Right cardiac atrium (tissue), 5 donors: ENCODE measurements at places on chromosomes 6 and 20. TPM values are rescaled to one million over a fixed set of nuclear protein-coding genes. Genes with fewer than 3 reads are reported as not detected.

DNA sequence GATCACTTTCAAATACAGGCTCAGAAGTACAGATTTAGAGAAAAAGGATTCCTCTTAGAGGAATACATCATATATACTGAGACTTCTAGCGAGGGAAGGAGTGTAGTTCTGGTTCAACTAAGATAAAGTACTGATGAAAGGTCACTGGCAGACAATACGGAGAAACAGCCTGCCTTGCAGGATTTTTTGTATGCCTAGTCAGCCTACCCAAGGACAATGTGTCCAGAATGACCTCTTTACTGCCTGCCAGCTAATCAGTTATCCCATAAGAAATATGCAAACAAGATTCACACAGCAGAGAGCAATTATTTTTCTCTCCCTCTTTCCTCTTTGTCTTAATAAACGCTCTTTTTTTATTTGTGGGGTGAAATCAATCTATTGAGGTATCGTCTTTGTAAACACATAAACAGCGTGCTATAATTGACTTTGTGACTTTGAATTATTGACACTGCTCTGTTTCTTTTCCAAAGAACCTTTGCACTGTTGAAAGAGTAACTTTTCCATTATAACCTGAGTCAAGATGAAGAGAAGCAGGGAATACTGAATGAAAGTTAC lies 1.4 kb upstream of the TSPYL4 start:
- DNase-seq = no peak

DDR1 gene
- total RNA-seq = 120 TPM

GRCh38 chr6:70264306-70264705 lies 38.6 kb downstream of the COL9A1 start:
- DNase-seq = no peak

- DNase-seq = no peak
Observed at GRCh38 chr6:149923327-149923986, 536 bp upstream of the RAET1G start.

DNA sequence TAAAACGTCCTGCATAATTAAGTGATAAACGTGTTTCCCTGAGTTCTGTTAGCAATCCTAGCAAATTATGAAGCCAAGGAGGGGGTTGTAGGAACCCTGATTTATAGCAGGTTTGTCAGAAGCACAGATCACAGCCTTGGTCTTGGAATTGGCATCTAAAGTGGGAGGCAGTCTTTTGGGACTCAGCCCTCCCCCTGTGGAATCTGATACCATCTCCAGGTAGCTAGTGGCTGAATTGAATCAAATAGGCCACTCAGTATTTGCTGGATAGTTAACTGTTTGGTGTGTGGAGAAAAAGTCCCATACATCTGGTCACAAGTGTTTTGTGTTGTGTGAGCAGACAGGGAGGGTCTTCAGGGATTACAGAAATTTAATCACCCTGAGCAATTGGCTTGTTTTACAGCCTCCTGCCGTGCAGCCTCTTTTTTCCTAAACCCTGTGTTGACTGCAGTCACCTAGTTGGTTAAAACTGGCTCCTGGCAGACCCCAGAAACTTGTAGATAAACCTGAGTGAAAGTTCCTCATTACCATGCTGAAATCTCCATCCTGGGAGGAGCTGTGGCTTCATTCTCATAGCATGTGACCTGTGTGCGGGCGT lies 19.0 kb upstream of the KIFC1 start:
- DNase-seq = no peak

- no peak for DNase-seq
Observed at GRCh38 chr6:151723152-151723551, 84.3 kb upstream of the ESR1 start.

- no peak for DNase-seq
Observed at GRCh38 chr6:11197175-11197536, 35.3 kb downstream of the NEDD9 start.

GRCh38 chr20:17395729-17396128 lies 135.4 kb downstream of the BFSP1 start:
- DNase-seq = no peak

- DNase-seq = no peak
Observed at GRCh38 chr6:139062932-139063646, 34.5 kb downstream of the ABRACL start.

- DNase-seq = no peak
Observed at GRCh38 chr20:56572172-56572571, 39.1 kb downstream of the FAM209B start.

HSPA12B gene
- total RNA-seq = 7.9 TPM

DNA sequence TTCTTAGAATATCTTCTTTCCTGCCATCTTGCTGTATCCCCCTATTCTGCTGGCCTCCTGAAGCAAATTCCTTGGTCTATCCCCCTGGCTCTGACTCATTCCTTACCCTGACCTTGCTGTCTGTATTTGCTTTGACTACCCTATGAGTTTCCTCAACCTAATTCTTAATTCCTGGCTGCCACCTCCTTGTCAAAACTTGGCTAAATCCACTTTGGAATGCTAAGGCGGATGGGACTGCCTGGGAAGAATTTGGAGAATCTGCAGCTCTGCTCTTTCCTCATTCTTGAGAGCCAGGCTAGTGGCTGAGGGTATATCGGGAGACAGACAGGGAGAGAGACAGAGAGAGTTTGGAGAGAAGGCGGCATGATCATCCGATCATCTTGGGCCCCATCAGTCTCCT lies 24.4 kb downstream of the CAP2 start:
- DNase-seq = no peak

DNA sequence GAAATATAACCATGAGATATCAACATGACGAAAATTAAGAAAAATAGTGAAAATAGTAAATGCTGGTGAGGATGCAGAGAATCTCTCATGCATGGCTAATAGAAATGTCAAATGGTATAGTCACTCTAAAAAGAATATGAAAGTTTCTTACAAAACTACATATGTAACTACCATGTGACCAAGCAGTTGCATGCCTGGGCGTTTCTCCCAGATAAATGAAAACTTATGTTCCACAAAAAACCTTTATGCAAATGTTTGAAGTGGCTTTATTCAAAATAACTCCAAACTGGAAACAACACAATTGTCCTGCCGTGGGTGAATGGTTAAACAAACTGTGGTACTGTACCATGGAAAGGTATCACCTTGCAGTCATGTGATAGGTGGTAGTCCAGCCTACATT lies 112.4 kb downstream of the HDGFL1 start:
- DNase-seq = no peak

CD93 gene
- 25.6 TPM for total RNA-seq
